Stimulated activated CD4-positive, alpha-beta T cell treated with anti-CD3 and anti-CD28 coated beads, Interleukin-4, amount 100 ng/mL, for 1 hour (primary cell): ENCODE measurements at places on chromosomes 13 and 19.

- no peak for DNase-seq
Measured at GRCh38 chr13:113794086-113794485, 35.1 kb downstream of the TMEM255B start.

- DNase-seq, result no peak
Measured at GRCh38 chr13:25848812-25849745, 202.7 kb downstream of the SHISA2 start.

GRCh38 chr19:18776736-18777135, 14.4 kb downstream of the COMP start:
- no peak for DNase-seq

DNA sequence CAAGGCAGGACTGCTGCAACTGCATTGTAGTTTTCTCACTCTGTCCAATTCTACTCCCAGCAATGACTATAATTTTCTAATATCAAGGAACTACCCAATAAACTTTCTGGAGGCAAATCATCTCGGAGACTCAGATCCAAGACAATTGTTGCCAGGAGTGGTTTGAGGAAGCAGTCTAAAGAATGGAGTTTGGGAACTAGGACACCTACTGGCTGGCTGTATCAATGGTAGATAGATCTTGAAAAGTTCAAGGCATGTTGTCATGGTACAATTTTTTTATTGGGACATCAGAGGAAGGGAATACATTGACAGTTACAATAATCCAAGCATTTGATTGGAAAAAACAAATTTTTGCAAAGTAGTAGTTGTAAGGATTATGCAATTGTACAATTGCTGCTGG, 648.3 kb upstream of the SLITRK6 start:
- no peak for DNase-seq
